Non-pigmented ciliary epithelial cell (primary cell): ENCODE measurements at places on chromosomes 2 and 18.

- DNase-seq, result no peak
Measured at GRCh38 chr2:212318636-212319035, 220.0 kb downstream of the ERBB4 start.

GRCh38 chr2:137747509-137747908 lies 216.8 kb upstream of the HNMT start:
- DNase-seq, result no peak

DNA sequence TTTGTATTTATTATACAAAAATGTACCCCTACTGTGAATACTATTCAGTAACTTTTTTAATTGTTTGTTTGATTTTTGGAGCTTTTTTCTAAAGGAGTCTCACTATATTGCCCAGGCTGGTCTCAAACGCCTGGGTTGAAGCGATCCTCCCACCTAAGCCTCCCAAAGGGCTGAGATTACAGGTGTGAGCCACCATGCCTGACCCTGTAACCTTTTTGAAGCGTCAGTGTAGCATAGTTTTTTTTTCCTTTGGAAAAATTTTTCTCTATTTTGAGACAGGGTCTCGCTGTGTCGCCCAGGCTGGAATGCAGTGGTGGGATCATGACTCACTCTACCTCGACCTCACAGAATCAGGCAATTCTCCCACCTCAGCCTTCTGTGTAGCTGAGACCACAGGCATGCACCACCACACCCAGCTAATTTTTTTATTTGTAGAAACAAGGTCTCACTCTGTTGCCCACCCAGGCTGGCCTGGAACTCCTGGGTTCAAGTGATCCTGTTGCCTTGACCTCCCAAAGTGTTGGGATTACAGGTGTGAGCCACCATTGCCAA lies 2.0 kb downstream of the GMCL1 start:
- DNase-seq, result no peak

DNA sequence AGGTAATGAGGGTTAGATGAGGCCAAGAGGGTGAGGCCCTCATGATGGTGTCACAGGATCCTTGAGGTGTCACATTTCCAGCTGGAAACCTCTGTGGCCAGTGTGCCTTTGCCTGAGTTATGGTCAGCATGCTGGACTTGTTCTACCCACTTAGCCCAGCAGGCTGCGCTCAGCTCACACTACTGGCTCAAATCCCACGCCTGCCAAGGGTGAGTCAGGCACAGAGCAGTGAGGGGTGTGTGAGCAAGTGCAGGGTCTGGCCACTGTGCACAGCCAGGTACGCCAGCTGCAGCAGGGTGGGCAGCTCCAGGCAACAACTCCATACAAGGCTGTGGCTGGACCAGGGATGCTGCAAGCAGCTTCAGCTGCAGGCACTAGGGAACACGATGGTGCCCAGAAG lies 616.6 kb upstream of the FSHR start:
- DNase-seq, result no peak

GRCh38 chr2:124572934-124573634 lies 548.0 kb downstream of the CNTNAP5 start:
- no peak for DNase-seq

DNA sequence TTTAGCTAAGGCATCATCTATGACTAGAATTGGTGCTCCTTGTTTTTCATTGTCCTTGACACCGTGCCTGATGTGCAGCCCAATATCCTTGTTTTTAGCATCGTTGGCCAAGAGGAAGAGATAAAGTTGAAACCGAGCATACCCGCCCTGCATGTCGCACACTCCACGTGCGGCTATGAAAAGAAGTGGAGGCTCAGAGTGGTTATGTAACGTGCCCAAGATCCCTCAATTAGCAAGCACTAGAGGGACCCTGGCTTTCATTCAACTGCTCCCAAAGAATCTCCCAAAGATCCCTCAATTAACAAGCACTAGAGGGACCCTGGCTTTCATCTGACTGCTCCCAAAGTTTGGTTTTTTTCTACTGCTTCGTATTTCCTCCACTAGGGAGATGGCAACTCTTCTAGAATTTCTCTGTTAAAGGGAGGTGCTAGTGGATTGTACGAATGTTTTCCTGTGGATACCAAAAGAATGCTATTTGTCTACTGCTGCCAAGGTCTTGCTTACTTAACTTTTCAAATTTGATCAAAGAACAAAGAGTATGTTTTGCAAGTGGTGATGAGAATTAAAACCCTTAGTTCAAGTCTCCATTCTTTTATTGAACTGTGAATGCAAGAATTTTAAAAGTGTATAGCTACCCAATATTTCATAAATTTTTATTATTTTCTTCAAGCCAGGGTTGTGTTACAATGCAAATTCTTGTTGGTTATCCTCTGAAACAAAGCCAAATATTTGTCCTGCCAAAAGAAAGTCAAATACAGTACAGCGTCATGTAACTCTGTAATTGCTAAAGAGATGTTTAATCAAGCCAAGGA lies 92.1 kb downstream of the AOX1 start:
- DNase-seq, result no peak

DNA sequence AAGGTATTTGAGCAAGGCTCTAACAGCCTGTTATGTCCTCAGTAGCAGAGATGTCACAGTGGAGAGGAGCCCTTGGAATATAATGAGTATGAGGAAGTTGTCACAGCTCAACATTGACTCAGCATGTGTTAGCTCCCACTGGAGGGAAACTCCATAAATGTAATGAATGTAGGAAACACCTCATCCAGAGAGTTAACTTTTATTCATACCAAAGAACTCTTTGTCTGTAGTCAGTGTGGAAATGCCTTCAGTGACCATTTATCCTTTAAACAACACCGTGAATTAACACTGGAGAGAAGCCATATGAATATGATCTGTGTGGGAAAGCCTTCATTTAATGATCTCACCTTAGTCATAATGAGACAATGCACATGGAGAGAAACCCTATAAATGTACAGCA lies 59.7 kb downstream of the CYP1B1 start:
- no peak for DNase-seq

DNA sequence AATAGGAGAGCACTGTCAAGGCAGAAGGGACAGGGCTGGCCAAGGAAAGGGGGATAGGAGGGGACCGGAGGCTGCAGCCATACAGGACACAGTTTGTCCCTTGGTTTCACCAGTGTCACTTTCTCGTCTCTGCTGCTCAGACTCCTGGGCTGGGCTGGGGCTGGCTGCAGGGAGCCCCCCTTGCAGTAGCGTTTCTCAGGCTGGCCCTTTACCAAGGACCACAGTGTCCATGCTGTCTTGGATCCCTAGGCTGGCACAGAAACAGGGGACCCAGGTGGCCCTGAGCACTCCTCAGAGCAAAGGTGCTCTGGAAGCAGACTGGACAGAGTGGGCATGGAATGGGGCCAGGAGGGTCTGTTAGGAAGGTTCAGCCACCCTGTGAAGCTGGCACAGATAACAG lies 34.8 kb downstream of the ATOH8 start:
- DNase-seq, result no peak

DNA sequence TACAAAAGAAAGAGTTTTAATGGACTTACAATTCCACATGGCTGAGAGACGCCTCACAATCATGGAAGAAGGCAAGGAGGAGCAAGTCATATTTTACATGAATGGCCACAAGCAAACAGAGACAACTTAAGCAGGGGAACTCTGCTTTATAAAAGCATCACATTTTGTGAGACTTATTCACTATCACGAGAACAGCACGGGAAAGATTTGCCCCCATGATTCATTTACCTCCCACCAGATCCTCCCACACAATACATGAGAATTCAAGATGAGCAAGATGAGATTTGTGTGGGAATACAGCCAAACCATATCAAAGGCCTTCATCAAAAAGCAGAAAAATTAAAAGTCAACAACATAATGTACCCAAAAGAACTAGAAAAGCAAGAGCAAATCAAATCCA lies 111.0 kb upstream of the RPRM start:
- no peak for DNase-seq

- no peak for DNase-seq
Measured at GRCh38 chr2:96698221-96698861, 41.5 kb downstream of the LMAN2L start.

DNA sequence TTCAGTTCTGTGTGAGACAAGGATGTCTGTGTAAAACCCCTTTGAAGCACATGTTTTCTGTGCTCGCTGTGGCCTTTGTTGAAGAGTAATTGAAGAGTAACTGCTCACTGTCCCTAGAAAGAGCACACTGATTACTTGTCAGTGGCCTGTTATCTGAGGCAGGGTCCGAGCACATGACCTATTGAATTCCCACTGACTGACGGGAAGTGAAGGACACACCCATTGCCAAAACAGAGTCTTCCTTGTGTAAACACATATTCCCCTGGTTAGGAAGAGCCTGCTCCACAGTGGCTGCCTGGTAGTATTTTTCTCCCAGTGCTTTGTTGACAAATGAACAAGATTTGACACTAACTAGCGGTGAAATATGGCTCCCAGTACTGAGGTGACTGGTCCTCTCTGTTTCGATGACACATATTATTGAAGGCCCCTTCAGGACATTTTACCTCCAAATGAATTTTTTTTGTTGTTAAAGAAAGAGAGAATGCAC lies 148.5 kb upstream of the GYPC start:
- no peak for DNase-seq

DNA sequence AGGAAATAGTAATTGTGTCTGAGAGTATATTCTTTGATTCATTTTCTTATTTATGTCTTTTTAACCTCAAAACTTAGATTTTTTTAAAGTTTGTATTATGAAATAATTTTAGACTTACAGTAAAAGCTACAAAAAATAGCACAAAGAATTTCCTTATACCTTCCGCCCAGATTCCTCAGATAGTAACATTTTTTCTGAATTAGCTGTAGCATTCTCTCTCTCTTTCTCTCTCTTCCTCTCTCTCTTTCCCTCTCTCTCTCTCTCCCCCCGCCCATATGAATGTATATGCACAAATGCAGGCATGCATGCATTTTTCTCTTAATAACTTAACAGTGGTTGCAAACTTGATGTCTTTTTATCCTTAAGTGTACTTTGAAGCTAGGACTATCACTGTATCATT lies 361.1 kb upstream of the NRP2 start:
- DNase-seq, result peak; percentile 32

DNA sequence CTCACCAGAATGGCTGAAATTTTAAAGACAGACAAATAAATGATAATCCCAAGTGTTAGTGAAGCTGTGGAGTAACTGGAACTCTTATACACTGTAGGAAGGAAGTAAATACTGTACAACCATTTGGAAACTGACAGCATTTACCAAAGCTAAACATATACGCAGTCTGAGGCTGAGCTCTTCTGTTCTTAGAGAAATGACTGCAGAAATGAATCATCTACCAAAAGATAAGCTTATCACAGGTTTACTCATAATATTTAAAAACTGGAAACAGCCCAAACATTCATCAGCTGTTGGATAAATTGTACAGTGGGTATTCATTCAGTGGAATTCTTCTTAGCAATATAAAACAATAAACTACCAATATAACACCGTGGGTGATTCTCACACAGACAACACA lies 218.2 kb upstream of the RAB12 start:
- DNase-seq, result peak; percentile 52

DNA sequence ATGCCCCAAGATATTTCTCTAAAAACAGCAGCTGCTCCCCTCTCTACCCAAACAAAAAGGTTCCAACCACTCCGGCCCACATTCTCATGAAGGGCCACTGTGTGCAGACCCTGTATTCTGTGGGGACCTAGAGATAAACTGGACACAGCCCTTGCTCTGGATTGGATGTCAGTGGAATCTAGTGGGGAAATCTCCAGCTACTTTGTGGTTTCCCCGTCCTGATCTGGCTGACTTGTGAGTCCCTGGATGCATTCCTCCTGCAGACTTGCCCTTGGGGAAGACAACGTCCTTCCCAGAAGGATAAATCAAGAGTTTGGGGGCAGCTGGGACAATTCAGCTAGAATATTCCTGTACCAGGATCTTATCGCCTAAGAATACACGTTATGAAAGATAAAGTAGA lies 151.1 kb downstream of the FSHR start:
- DNase-seq, result no peak

DNA sequence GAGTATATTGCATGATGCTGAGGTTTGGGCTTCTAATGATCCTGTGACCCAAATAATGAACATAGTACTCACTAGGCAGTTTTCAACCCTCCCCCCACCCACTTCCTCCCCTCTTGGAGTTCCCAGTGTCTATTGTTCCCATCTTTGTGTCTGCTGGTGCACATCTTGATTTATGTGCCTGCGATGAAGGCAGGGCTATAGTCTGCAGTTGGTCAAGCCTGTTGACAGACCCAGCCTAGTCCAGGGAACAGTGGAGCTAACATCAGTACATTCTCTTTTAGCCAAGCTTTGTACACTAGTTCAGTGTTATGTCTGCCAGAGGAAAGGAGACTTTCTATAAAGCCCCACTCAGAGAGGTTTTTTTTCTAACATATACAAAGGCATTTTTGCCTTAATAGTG lies 287.6 kb downstream of the CPS1 start:
- DNase-seq, result no peak

DNA sequence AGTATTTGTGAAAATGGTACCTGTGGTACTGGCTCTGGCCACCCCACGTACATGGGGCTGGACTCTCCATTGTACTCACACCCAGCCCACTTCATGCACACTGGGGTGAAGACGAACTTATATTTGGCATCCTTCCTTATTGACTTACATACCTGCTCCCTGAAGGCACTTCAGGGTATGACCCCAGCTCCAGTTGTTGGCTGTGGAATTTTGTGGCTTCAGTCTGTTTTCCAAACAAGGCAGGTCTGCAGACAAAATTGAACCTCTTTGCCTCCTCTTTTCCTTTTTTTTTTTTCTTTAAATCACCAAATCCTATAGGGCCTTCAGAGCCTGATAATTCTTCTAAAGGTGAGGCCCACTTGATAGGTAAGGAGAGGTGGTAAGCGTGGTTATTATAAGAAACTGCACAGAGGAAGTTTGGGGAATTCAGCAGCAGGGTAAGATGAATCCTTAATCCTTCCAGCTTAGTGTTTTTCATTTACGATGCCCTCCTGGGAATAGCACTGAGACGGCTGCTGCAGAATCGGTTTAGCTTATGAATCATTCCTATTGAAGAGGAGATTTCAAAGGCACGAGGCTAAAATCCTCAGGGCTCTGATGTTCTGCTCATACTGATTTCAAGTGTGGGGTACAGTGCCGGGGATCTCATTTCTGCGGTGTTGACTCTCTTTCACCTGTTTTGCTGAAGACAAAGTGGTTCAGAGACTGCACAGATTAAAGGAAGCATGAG lies 55.2 kb downstream of the KIF5C start:
- DNase-seq, result no peak

DNA sequence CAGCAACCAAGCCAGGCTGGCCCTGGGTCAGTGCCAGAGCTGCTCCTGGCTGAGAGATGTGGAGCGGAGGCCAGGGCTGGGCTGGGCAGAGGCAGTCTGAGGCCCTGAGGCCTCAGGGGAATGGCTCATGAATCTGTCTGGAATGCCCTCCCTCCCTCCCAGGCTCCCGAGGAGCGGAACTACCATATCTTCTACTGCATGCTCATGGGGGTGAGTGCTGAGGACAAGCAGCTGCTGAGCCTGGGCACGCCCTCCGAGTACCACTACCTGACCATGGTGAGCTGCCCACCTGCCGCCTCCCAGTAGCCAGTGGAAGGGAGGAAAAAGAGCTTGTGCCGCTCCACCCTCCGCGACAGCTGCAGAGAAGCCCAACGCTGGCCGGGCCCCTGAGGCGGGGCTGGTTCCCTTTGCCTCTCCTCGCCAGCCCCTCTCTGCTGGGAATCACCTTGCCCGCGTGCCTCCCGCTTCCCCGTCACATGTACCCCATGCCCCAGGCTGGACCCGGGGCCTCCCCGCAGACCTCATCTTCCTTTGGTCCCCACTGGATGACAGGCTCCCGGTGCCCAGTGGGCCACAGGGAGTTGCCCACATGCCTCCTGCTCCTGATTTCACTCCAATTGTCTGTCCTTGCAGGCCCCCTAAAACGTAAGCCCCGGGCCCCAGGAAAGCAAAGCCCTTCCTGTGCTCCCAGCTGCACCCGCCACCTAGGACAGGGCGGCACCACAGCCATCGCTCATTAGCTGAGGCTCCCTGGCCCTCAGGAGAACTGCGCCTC lies 41.1 kb downstream of the MYO7B start:
- DNase-seq, result no peak

- DNase-seq, result no peak
Measured at GRCh38 chr2:108460345-108461037, 11.5 kb downstream of the GCC2 start.
